NCI-H2029 treated with DMSO at 0.1 percent for 48 hours (cell line): ENCODE measurements at places on chromosomes 5 and 9.

GRCh38 chr9:14278291-14278721 lies 35.6 kb downstream of the NFIB start:
- DNase-seq = no peak

GRCh38 chr5:173155912-173156311 lies 11.6 kb downstream of the BNIP1 start:
- DNase-seq = no peak

- no peak for DNase-seq
These were observed 16.8 kb downstream of the PHF2 start for GRCh38 chr9:93593144-93593658.

GRCh38 chr9:96344458-96345180 lies 38.9 kb downstream of the SLC35D2 start:
- peak; percentile 37 for DNase-seq

DNA sequence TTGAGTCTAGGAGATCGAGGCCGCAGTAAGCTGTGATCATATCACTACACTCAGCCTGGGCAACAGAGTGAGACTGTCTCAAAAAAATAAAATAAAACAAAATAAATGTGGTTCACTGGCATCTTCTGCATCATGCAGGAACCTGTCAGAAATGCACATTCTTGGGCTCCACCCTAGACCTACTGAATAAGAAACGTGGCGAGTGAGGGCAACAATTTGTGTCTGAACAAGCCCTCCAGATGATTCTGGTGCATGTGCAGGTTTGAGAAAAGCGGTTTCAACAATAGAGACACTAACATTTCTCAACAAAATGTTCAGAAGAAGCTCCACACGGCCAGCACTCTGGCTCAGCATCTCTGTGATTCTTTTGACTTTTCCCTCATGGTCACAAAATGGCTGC lies 42.8 kb upstream of the CPEB4 start:
- no peak for DNase-seq

DNA sequence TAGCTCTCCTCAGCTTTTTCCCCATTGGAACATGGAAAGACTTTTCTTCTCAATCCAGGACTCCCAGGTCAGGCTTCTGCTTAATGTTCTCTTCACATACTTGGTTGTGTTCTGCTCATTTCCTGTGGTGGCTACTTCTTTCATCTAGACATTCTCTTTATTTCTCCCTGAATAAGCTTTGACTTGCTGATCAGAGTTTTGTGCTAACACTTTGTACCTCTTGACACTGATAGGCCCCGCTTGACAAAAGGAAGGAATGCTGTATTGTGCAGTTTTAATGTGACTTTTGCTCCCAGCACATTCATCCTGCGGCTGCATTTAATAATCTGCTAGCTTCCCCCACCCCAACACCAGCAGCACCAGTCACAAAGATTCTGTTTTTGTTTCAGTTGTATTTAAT lies 90.9 kb upstream of the MINAR2 start:
- DNase-seq = no peak

DNA sequence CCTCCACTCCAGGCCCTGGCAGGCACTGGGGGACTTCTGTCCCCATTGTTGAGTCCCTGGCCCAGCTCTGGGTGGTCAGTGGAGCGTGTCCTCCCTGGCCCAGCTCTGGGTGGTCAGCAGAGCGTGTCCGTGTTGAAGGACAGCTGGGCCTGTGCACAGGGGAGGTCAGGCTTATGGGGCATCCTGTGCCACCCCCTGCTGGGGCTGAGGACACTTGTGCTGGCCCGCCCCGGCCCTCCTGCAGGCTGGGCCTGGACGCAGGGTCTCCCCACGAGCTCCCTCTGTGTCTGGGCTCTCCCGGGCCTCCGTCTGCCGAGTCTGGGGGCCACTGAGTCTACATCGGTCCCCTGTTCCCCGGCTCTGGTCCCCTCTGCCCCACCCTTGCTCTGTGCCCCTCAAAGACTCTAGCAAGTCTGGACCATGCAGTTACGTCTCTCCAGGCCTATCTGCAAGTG lies 11.5 kb upstream of the CLIC3 start:
- no peak for DNase-seq

DNA sequence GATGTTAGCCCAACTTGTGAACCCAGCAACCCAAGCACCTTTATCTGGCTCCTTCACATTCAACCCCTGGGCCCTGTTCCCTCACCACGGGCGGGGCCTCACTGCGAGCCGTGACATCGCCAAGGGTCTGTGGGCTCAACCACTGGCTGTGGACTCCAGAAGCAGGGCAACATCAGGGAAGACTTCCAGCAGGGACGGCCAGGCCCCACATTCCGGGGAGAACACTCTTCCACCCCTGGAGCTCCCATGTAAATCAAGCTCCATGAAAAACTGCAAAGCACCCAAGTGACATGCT lies 175.3 kb downstream of the ERCC6L2 start:
- DNase-seq = no peak

DNA sequence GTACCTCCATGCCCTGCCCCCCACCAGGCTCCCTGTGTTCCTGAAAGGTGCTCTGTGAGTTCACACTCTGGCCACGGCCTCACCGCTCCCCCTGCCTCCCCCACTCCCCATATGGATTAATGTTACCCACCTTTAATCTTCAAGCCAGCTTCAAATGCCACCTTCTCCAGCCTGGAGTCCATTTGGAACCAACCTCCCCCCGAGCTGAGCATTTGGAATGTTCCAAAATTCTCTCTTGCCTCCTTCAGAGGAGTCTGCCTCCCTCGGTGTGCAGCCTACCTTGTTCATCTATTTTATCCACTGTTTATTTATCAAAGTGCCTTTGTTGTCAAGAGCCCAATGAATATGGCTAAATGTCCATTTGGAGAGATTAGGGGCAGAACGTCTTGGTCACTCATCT lies 4.3 kb downstream of the GOLGA2 start:
- DNase-seq = no peak
